ENCODE measurements at places on chromosomes 3 and 15.

GRCh38 chr3:192863091-192863420, 54.6 kb downstream of the MB21D2 start:
- no peak for DNase-seq

- DNase-seq = no peak
Measured at GRCh38 chr3:40660554-40660953, 135.8 kb downstream of the ZNF621 start.

DNA sequence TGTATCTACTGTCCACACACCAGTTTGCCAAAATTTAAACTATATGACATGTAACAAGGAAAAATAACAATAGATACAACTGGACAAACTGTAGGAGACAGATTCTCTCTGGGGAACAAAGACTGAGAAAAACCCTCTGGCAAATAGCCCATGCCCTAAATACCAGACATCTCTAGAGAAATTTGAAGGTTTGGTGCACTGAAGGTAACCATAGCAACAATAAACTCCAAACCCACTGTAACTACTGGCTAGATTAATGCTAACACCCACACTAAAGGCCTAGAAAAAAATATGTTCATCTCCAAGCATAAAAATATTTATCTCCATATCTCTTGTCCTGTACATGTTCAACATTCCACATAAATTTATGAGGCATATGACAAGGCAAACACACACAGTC, 267.1 kb downstream of the STXBP5L start:
- no peak for DNase-seq

GRCh38 chr3:130515755-130516154, 1.2 kb upstream of the COL6A6 start:
- no peak for DNase-seq

DNA sequence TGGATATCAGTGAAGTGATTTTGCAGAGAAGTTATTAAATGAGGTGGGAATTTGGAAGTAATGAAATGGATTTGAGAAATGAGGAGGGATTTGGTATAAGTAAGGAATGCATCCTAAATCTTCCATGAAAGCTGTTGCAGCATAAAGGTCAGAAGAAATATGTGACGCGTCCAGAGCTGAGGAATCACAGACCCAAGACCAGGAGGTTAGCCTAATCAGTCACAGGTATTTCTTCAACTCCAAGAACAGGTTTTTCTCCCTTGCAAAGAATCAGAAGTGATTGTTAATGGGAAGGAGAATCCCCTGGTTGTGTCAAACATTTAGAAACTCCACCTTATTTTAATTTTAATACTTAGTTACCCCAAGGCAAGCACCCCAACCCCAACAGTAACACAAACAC, 253.2 kb downstream of the MEX3B start:
- no peak for DNase-seq

GRCh38 chr15:42932833-42933515, 12.4 kb upstream of the TTBK2 start:
- DNase-seq = no peak

DNA sequence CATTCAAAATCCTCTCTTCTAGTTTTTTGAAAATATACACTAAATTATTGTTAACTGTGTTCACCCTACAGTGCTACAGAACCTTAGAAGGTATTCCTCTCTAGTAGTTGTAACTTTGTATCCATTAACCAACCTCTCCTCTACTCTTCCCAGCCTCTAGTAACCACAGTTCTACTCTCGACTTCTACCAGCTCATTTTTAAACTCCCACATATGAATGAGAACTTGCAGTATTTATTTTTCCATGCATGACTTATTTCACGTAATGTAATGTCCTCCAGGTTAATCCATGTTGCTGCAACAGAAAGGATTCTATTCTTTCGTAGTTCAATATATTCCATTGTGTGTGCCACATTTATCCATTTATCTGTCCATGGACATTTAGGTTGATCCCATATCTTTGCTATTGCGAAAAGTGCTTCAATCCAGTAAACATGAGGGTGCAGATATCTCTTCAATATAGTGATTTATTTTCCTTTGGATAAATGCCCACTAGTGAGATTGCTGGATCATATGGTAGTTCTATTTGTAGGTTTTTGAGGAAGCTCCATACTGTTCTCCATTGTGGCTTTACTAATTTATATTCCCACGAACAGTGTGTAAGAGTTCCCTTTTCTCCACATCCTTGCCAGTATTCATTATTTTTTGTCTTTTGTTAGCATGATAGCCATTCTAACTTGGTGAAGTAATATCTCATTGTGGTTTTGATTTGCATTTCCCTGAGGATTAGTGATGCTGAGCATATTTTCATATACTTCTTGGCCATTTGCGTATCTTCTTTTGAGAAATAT, 113.7 kb upstream of the SMAD3 start:
- DNase-seq = no peak

DNA sequence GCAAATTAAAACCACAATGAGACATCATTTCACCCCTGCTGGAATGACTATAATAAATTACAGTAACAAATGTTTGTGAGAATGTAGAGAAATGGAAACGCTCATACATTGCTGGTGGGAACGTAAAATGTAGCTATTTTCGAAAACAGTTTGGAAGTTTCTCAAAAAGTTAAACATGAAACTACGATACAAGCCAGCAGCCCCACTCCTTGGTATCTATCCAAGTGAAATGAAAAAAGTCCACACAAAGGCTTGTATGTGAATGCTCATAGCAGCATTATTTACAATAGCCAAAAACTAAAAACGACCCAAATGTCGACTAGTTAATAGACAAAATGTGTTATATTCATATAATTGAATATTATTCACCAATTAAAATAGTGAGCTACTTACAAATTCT, 22.9 kb upstream of the CFAP20DC start:
- no peak for DNase-seq

- DNase-seq = no peak
Measured at GRCh38 chr3:28376424-28376823, 27.8 kb upstream of the AZI2 start.

DNA sequence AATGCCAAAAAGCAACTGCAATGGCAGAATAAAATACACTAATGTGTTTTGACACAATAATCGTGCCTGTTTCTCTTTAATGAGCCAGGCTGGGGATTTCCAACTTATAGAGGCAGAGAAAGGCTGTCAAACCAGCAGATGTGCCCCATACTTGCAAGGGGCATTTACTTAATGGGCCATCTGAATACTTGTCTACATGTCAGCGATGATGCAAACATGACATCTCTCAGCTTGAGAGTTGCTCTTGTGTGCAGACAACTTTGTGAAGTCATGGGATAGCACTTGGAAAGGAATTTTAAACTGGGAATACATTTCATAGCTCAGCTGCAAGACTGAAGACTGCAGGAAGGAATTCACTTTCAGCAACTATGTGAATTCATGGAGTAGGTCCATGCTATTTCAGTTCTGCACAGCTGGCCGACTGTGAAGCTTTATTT, 127.4 kb upstream of the ADAMTS9 start:
- DNase-seq = no peak

- no peak for DNase-seq
Measured at GRCh38 chr15:56307180-56307579, 58.0 kb upstream of the TEX9 start.

DNA sequence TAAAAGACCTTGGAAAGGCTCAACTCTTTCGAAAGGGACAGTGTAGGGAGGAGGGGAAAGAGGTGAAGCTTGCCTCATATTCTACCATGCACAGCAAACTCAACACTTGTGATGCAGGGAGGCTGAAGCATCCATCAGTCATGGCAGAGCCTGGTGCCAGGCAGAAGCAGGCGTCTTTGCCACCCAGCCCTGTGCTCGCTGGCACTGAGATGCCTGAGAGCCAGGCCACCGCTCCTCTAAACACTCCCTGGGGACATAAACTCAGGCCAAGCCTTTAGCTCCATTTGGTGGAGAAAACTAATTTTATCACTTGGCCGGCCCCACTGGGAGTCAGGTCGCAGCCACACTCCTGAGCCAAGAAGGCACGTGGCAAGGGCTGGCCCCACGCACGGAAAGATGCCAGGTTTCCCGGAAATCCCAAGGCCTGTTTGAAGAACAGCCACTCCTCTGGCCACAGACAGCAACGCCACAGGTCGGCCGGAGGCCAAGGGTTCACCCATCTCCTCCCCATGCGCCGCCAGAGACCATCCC, 30.7 kb downstream of the XXYLT1 start:
- DNase-seq = no peak

- DNase-seq = no peak
Measured at GRCh38 chr15:74146277-74146800, 16.0 kb downstream of the ISLR2 start.

DNA sequence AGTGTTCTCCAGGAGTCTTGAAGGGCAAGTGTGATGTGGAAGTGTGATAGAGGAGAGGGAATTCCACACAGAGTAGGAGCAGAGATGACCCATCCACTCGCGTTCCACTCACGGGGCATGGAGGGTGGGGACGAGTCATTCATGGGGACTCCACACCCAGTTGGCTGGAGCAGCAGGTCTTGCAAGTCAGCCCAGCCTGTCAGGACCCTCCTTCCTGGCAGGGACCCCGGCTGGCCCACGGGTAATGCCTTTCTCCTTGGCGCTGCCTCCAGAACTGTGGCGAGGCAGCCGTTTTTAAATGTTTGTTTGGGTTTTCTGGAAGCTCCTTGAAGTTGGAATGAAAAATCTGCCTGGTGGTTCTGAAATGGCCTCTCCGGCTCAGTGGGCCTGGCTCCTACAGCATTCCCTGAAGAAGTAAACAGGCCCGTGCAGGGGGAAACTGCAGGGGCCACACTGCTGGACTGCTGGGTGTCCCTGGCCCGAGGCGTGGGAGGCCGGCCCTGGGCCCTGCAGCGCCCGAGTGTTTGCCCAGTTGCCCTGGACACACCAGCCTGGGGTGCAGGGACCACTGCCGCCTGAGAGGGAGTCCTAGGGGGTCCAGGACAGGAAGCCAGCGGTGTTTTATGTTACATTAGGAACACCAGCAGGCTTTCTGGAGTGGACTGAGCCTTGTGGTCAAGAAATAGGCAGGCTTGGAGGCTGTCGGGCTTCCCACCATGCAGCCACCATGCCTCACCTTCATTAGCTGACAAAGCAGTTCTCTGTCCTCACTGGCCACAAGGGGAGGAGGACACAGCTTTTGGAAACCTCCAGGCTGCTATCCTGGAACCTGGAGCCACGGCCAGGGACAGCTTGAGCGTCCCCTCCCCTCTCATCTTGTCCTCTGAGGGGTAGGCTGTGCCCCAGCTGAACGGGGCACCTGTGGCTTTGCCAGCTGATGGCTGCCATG, 61.3 kb downstream of the CEMIP start:
- no peak for DNase-seq

DNA sequence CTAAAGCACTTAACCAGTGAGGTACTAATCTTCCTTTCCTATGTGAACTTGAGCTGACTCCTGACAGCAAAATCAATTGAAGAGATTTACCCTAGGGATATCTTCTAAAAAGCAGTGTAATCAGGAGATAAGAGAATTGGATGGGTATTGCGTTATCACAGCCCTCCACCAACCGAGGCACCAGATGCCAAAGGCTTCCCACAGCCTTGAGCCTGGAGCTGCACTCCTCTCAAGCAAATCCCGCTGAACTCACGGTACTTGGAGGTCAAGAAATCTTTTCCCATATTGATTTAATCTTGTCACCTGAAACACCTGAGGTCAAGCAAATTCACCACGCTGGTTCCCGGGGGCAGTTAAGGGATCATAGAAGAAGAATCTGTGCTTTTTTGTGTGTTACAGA, 346.8 kb downstream of the TBL1XR1 start:
- no peak for DNase-seq

DNA sequence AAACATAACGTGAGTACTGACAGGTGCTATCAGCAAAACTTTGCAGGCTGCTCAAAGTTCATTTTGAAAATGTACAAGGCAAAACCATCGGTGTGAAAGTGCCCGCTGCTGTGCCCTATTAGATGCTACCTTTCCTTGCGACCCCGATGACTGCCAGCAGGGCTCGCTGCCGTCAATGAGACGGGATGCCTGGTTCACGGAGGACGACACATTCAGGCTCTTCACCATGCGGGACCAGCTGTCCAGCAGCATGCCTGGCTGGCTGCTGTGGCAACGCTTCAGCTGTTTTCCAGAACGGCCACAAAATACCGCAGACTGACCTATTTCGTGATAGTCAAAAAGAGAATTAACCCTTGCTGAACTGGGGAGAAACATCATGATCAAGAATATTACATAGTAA, 92.7 kb upstream of the OCA2 start:
- no peak for DNase-seq

DNA sequence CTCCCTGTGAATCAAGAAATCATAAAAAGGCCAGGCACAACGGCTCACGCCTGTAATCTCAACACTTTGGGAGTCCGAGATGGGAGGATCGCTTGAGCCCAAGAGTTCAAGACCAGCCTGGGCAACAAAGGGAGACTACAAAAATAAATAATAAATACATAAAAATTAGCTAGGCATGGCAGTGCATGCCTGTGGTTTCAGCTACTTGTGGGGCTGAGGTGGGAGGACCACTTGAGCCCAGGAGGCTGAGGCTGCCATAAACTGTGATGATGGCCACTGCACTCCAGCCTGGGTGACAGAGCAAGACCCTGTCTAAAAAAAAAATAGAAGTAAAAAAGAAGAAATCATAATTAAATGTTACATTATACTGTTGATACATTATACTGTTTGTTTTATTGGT, 28.0 kb upstream of the DCUN1D1 start:
- no peak for DNase-seq

- peak; percentile 22 for DNase-seq
Measured at GRCh38 chr3:14791343-14791945, 27.3 kb upstream of the FGD5 start.

DNA sequence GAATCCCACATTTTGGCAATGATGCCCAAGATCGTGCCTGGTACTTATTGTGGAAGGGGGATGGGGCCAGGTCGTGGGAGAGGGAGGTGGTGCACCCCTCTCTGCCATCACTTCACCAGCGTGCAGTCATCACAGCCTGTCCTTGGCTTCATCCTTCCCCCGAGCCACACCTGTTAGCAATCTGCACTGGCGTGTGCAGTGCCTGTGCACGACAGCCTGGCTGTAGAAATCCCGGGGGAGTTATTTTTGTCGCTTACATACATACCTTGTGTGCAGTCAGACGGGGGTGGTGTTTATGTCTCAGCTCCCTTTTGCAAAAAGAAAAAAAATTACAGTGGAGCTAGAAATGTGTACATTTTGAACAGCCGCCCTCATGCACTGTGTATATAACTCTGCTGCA, 216.0 kb downstream of the TLE3 start:
- no peak for DNase-seq

DNA sequence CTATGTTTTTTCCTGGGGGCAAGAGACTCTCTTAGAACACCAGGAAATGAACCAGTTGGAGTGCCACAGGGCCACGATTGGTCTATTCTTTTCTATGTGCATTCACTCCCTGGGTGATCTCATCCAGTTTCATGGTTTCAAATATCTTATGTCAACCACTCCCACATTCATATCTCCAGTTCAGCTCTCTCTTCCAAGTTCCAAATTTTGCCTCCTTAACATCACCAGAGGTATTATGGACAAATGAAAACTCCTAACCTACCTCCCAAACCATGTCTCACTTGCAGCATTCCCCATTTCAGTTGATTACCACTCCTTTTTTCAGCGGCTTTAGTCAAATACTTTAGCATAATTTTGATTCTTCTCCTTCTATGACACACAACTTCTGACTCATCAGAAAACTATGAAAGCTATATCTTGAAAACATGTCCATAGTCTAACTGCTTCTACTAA, 203.1 kb upstream of the SEMA6D start:
- no peak for DNase-seq

GRCh38 chr3:73695841-73696240, 71.1 kb upstream of the PDZRN3 start:
- no peak for DNase-seq

Data from stimulated activated CD8-positive, alpha-beta memory T cell treated with anti-CD3 and anti-CD28 coated beads, Interleukin-15, amount 100 ng/mL, for 48 hours (primary cell).